GM12891 (cell line): ENCODE measurements at places on chromosomes 7 and 10.

DNA sequence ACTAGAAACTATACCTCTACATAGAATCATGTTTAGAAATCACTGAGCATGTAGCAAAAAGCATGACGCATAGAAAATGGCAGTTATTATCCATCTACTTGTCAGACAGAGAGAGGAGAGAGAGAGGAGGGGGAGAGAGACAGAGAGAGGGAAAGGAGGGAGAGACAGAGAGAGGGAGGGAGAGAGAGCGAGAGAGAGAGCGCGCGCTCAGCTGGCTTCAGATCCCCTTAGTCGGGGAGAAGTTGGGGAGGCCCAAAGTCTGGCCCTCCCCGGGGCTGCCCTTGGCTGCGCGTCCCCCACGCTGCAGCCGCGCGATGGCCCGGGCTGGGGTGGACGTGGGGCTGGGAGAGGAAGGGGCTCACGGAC lies 37.0 kb downstream of the CNPY1 start:
- DNase-seq = no peak

DNA sequence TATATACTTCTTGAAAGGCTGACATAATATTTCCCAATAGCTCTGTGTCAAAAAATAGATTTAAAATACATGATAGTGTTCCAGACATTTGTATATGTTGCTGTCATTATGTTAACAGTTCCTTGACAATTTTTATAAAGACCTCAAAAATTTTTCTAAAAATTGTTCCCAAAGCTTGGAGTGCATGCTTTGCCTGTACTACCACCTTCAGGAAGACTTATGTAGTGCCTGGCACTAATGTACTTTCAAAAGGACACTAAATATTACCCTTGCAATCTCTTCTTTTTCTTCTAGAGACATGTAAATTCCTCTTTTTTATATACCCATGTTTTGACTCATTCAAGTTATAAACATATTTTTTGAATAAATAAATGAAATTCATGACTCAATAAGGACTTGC lies 48.0 kb upstream of the SP8 start:
- DNase-seq = no peak

DNA sequence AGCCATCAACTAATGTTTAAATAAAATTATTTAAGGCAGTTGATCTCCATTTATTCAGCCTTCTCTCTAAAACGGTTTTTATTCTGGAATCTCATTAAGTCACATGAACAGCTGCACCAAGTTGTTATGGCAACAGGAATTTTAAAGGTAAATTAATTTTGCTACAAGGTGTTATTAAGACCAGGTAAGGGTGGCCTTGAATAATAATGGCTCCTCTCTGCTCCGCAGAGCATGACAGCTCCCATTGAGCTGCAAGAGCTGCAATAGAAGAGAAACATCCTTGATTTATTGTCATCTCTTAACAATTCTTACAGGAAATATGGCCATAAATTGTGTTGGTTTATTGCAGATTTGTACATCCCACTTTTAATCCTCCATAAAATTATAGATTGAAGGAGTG lies 165.8 kb downstream of the KLF6 start:
- no peak for DNase-seq

- DNase-seq = no peak
These were observed 341.5 kb upstream of the NPVF start for GRCh38 chr7:25569765-25570164.

- DNase-seq = no peak
These were observed 112.5 kb downstream of the PRPF18 start for GRCh38 chr10:13699216-13699615.

GRCh38 chr10:21522631-21523406 lies 2.7 kb downstream of the SKIDA1 start:
- no peak for DNase-seq

DNA sequence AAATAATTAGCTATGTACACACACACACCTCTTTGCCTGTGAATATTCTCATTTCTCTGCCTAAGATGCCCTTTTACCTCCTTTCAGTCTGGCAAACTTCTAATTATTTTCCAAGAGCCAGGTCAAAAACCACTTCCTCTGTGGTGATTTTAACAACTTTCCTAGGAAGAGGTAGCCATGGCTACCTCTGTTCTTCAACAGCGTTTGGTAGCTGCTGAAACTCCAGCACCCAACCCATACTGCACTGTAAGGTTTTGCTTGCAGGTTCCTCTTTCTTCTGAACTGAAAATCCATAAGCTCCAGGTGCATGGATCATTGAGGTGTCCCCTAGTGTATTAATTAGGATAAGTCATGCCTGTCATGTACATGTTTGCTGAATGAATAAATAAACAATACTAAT lies 25.6 kb downstream of the NRCAM start:
- no peak for DNase-seq
